CD4-positive, CD25-positive, alpha-beta regulatory T cell (primary cell): ENCODE measurements at places on chromosomes 3 and 15.

GRCh38 chr15:51128701-51129100, 34.0 kb upstream of the TNFAIP8L3 start:
- DNase-seq: no peak

DNA sequence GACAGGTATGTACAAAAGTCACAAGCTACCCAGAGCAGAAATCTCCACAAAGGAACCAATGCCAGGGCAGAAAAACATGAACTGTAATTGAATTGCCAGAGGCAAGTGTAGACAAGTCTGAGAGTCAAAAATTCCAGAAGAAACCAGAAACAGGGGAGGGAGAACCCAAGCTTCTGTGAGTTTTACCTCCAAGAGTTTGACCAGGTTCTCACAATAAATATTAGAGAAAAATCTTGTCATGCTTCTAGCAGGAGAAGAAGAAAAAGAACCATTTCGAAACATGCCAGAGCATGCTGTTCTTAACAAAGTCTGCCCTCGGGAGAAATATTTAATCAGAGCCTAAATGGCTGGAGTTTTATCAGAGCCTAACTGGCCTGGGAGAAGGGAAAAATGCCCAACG, 32.5 kb upstream of the AP3B2 start:
- no peak for DNase-seq

GRCh38 chr15:78195735-78196201, 38.6 kb downstream of the ACSBG1 start:
- peak; percentile 29 for DNase-seq

GRCh38 chr3:53493963-53494791, at the start of gene CACNA1D:
CACNA1D (plus strand) TSS chr3:53494611; CDS start chr3:53495167, 556 bp downstream.
- DNase-seq: no peak

GRCh38 chr15:25787855-25788520, 75.1 kb downstream of the ATP10A start:
- DNase-seq: no peak

DNA sequence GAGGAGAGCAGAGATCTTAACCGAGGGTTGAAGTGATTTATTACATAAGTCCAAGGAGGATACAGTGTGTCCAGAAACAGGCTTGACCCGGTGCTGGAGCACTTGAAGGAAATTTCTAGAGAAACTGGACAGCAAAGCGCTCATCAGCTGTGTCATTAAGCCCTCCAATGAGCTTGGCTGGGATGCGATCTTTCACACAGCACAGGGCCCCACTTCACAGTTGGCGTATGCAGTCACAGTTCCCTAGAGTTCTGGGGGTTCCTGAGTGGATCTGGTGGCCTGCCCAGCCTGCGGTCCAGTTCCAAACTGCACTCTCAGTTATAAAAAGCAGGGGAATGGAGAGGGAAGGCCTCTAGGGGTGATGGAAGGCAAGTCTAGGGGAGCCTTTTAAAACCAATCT, 13.6 kb downstream of the ST8SIA2 start:
- no peak for DNase-seq

GRCh38 chr3:50436114-50436674, 67.2 kb downstream of the CACNA2D2 start:
- peak; percentile 69 for DNase-seq

- DNase-seq: no peak
These were observed 96.9 kb downstream of the RFX7 start for GRCh38 chr15:56146756-56147155.

- no peak for DNase-seq
These were observed 958.8 kb upstream of the NR2F2 start for GRCh38 chr15:95371664-95372063.

GRCh38 chr3:141462176-141462859, 24.5 kb upstream of the RASA2 start:
- DNase-seq: no peak

DNA sequence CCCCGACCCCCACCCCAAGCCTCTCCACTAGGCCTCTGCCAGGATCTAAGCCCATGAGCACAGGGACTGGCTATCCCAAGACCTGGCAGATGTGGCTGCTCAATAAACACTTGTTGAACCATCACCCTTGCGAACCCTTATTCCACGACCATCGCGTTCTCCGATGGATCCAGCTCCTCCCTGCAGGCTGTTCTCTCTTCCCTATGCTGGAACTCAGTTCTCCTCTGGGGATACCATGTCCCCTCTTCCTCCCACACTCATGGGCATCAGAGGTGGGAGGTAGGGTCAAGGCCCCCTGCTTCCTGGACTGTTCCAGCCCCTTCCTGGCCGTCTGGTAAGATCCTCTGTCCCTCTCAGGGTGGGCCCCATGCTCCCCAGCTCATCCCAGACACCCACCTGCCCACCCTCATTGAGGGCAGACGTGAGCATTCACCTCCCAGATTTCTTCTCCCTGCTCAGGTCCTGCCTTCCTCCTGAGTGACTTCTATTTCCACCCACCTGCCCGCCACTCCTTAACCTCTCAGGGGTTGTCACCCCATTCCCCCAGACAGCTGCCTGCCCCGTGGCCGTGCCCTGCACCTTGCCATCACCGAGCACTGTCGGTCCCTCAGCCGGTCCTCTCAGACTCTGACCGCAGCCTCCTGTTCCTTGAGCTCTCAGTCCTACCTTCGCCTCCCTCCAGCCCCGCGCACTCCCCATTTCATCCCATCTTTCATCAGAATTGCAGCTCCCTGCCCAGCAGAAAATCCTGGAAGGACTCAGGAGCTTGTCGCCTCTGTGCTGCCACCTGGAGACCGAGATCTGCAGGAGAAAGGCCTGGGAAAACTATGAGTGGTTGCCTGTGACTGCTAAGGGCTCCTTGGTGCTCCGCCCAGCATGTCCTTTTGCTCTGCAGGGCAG, 42.0 kb downstream of the PML start:
- DNase-seq: no peak

GRCh38 chr15:101570241-101570640, 80.7 kb upstream of the PCSK6 start:
- no peak for DNase-seq

- no peak for DNase-seq
These were observed 1412.6 kb downstream of the ZPLD1 start for GRCh38 chr3:103847081-103848062.

DNA sequence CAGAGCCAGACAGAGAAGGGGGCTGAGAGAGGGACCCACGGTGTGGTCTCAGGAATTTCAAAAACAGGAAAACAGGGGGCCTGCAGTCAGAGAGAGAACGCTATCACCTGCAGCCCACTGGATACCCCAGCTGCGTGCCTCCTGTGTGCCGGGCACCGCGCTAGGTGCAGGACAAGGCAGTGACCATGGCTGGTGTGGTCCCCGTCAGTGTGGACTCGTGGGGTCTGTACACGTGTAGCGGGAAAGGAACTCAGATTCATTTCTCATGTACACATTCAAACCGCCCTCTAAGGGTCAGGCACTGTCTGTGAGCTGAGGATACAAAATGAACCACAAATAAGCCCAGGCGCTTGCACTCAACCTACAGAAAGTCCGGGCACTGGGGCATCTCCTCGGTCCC, 20.9 kb downstream of the SSUH2 start:
- DNase-seq: no peak

DNA sequence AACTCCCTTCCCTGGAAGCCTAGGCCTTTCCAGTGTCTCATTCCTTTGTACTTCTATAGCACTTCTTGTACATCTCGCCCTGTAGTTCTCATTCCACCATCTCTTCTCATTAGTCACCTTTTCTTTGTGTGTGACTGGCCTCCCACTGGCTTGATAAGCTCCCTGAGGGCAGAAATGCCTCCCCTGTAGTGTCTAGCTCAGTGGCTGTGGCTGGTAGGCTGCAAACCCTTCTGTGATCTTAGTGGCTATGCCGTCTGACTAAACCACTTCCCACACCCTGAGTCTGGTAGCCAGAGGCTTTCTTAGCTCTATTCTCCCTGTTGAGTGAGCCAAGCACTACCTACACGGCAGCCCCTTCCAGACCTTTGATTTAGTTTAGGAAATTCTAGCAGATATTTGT, 24.4 kb upstream of the TNFAIP8L3 start:
- DNase-seq: no peak

DNA sequence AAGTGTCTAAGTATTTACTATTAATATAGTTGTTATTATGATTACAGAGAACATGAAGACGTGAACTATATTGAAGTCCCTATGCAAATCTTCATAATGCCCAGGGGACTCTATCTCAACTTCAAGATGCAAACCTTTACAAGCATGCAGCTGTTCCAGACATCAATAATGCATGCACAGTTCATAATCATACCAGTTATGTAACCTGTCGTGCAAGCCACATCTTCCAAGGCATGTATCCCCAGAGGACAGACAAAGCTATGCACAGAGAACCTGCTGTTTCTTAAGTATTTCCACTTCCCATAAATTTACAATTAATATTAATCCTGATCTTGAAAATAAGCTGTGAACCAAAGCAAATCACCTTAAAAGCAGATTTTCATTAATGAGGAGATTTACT, 534.1 kb downstream of the TUSC7 start:
- no peak for DNase-seq

DNA sequence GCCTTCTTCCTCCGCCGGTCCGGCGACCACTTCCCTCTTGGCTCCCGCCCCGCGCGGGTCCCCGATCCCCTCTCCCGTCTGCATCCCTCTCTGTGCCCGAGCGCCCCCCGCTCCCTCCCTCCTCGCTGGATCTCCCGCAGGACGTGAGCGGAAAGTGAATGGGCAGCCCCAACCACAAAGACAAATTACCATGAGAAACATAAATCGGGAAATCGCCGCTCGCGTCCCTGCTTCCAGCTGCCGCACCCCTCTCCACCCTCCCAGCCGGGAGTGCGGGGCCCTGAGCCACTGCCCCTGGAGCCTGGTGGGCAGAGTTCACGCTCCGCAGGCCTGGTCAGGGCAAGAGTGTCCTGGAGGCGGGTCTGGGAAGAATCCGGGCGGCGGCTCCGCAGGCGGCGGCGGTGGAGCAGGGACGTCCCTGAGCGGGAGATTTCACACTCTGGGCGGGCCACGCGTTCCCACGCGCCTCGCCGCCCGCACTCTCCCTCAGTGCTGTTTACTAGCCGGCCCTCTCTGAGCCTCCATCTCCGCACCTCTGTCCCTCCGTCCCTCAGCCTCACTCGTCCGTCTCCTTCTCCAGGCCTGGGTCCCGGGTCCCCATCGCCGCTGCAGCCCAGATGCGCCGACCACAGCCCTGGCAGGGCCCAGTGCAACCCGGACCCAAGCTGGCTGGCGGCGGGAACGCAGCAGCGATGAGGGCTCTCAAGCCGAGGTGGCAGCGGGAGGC, 835 bp downstream of the SEMA5B start:
- DNase-seq: no peak

DNA sequence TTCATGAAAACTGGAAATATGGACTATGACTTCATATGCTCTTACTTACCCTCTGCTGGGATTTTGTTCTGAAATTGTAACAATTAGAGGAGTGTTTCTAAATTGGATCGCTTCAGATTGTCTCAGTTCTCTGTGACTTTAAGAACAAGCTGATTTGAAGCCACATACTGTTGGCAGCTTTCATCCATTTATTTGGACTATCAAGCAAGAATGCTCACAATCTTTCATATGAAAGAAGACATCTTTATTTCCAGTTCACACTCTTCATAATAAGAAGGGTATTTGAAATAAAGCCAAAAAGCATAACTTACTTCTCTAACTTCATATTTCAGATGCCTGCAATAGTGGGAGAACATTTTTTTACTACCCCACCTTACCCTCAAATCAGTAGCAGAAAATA, 491.6 kb upstream of the TPRG1 start:
- DNase-seq: no peak

DNA sequence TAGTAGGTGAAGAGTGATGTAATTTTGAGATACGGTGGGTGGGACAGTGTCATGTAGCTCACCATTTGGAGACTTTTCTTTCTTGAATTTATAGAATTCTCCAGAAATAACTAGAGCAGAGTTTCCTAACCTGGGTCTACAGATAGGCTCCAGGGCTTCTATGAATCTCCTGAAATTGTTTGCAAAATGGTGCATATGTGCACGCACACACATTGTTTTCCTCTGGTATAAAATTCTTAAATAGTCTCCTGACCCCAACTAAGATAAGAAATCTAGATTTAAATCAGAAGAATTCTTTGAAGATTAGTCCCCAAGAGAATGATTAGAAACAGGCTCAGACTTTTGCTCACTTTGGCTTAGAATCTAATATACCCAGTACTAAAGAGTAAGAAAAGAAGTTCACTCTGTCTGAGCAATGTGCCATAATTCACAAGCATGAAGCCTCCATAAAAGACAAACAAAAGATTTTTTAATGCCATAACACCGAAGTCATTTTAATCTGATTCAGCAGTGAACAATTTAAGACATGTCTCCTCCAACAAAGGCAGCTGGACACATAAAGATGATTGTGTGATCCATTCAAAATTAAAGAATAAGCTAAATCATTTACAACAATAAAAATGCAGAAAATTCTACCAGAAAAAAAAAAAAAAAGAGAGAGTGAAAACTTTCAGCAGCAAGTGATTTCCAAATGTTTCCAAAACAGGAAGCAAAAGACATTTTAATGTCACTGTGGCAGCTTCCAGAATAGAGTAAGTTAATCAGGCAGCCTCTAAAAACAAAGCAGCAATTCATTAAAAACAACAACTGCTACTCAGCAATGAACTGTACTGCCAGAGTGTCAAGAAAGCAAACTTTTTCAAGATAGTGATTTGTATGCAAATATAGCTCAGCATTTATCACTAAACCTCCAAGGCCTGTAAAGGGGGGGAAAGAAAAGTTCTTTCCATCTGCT, 975.5 kb upstream of the CFAP20DC start:
- DNase-seq: no peak

DNA sequence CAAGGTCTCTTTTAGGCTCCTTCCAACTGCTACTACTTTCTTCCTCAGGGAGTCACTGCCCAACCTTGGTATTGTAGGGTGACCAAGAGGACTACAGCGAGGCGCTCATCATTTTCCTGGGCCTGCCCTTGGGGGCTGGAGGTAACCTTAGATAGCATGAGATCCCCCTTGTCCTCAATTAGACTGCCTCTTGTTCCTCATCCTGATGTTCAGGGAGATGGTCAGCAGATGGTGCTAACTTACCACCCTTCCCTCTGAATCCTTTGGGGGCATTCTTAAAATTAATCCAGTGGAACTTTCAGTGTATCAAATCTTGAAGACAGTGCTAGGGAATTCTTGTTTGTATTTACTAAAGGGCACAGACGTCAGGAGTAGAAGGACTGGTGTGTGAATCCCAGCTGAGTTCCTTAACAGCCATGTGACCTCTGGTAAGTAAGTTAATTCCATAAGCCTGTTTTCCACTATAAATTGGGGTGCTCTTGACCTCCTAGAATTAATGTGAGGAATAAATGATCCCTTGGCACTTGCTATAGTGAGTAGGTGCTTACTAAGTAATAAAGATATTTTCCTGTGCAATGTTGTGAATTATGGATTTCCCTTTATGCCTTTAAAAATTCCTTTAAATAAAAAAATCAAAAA, 4.1 kb upstream of the CLPX start:
- no peak for DNase-seq

DNA sequence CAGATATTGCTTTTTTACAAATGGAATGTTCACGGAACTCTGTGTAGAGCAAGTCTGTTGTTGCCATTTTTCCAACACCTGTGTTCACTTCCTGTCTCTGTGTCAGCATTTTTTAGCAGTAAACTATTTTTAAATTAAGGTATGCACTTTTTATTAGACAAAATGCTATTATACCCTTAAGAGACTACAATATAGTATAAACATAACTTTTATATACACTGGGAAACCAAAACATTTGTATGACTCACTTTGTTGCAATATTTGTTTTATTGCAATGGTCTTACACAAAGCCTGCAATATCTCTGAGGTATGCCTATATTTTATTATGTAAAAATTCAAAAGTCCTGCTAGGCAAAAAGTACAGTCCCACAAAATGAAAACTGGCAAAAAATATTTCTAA, 39.8 kb upstream of the FGF7 start:
- DNase-seq: no peak
